ENCODE measurements at places on chromosomes 4 and X. TPM values are rescaled to one million over a fixed set of nuclear protein-coding genes. Genes with fewer than 3 reads are reported as not detected.

FRG2 gene
- total RNA-seq = not detected

FAM236A gene
- not detected for total RNA-seq

LDB2 gene
- 4.8 TPM for total RNA-seq

HTR2C gene
- not detected for total RNA-seq

RADX gene
- total RNA-seq = 7.6 TPM

ZNF718 gene
- total RNA-seq = 6.0 TPM

EXOSC9 gene
- 23.7 TPM for total RNA-seq

ERVMER34-1 gene
- total RNA-seq = not detected

PCDH7 gene
- total RNA-seq = 64.1 TPM

CCDC120 gene
- total RNA-seq = 0.65 TPM

SPIN2B gene
- 4.5 TPM for total RNA-seq

NHSL2 gene
- total RNA-seq = 1.5 TPM

MAP9 gene
- total RNA-seq = 20.0 TPM

FDCSP gene
- not detected for total RNA-seq

MAGEB2 gene
- not detected for total RNA-seq

CRLF2 gene
- not detected for total RNA-seq
